ENCODE measurements at places on chromosomes 7 and 10. TPM values are rescaled to one million over a fixed set of nuclear protein-coding genes. Genes with fewer than 3 reads are reported as not detected.

NKX2-3 gene
- not detected for total RNA-seq

SLK gene
- total RNA-seq = 40.8 TPM

OR2A2 gene
- not detected for total RNA-seq

DLX6 gene
- total RNA-seq = 13.4 TPM

DEPP1 gene
- total RNA-seq = 6.2 TPM

VSTM4 gene
- total RNA-seq = 7.8 TPM

SEC31B gene
- 5.3 TPM for total RNA-seq

CALN1 gene
- total RNA-seq = 41.5 TPM

RNLS gene
- 8.8 TPM for total RNA-seq

Measured in diencephalon (tissue), 1 donor.